ENCODE measurements at places on chromosomes 2 and 18. TPM values are rescaled to one million over a fixed set of nuclear protein-coding genes. Genes with fewer than 3 reads are reported as not detected.

DNA sequence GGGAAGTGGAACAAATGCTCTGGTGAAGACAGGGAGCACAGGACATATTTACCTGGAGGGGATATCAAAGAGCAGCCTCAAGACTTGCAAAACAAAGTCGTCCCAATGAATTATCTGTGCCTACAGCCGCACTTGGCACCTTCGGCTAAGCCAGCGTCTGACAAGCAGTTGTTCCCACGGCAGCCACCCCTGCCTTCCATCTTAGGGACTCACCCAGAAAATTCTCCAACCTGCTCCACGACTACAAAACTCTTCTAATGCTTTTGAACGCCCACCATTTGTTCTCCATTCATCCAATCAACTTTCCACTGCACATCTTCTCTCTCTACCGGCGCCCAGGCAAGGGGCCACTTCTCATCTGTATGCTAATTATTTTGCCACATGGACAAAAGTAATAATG, 7.0 kb downstream of the MYT1L start:
- H3K27ac ChIP-seq: no peak overlapping the region
- H3K4me3 ChIP-seq: no peak overlapping the region
- H3K27me3 ChIP-seq: no peaks in the 10 kb centered on the region
- no peak for DNase-seq
- H3K36me3 ChIP-seq: no peaks in the 10 kb centered on the region

RNF138 gene
- 45.2 TPM for total RNA-seq

DNA sequence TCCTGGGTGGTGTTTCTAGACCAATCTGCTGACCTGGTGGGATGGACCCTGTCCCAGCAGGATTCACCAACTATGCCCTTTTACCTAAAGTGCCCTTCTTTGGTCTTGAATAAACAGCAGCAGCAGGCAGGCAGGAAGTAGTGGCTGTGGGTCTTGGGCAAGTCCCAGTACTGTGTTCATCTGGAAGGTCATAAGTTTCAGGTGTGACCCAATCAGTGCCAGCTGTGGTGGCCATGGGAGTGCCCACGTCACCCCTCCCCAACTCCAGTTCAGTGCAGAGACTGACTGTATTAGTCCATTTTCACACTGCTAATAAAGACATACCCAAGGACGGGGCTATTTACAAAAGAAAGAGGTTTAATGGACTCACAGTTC, 148.3 kb upstream of the SRD5A2 start:
- no peaks in the 10 kb centered on the region for H3K4me1 ChIP-seq
- no peak for DNase-seq
- no peak overlapping the region for H3K27ac ChIP-seq
- H3K27me3 ChIP-seq: no peaks in the 10 kb centered on the region

GRCh38 chr2:45567974-45568789, 42.9 kb downstream of the SRBD1 start:
- H3K27me3 ChIP-seq: no peaks in the 10 kb centered on the region
- DNase-seq: no peak
- no peak overlapping the region for H3K4me3 ChIP-seq
- peak overlapping the region; percentile 92 for H3K27ac ChIP-seq
- peaks cover 6% of the 10 kb centered on the region for H3K36me3 ChIP-seq

DNA sequence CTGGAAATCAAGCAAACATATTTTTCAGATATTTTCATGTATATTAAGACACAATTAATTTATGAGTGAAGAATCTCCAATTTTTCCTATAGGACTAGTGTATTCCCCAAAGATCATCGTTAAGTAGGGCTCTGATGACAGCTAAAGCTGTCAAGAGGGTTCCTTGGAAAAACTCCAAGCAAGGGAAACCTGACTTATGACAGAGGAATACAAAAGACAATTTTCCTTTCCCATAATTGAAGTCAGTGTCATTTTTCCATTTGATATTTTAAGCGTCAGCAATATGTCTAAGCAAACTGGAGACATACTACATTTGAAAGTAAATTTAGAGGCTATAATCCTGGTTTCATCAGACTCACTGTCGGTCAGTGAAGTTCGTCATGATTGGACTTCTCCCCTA, 36.1 kb downstream of the RIT2 start:
- no peaks in the 10 kb centered on the region for H3K27me3 ChIP-seq
- no peak overlapping the region for H3K27ac ChIP-seq
- no peak overlapping the region for H3K4me3 ChIP-seq
- no peak for DNase-seq

GRCh38 chr2:132731441-132731840, 61.4 kb upstream of the LYPD1 start:
- H3K4me1 ChIP-seq: no peaks in the 10 kb centered on the region
- H3K4me3 ChIP-seq: no peak overlapping the region
- H3K27ac ChIP-seq: no peak overlapping the region
- no peak for DNase-seq
- H3K27me3 ChIP-seq: no peaks in the 10 kb centered on the region
- no peaks in the 10 kb centered on the region for H3K36me3 ChIP-seq

GRCh38 chr18:45667056-45667736, 51.9 kb downstream of the SLC14A2 start:
- H3K27ac ChIP-seq: peak overlapping the region; percentile 29
- H3K4me3 ChIP-seq: no peak overlapping the region
- H3K36me3 ChIP-seq: no peaks in the 10 kb centered on the region
- DNase-seq: no peak
- H3K4me1 ChIP-seq: peaks cover 73% of the 10 kb centered on the region

- H3K27me3 ChIP-seq: no peaks in the 10 kb centered on the region
- DNase-seq: no peak
These were observed 52.5 kb upstream of the TTN start for GRCh38 chr2:178859730-178860129.

Measured in spleen (tissue), 13 donors.